ENCODE measurements at places on chromosomes 2 and 18.

DNA sequence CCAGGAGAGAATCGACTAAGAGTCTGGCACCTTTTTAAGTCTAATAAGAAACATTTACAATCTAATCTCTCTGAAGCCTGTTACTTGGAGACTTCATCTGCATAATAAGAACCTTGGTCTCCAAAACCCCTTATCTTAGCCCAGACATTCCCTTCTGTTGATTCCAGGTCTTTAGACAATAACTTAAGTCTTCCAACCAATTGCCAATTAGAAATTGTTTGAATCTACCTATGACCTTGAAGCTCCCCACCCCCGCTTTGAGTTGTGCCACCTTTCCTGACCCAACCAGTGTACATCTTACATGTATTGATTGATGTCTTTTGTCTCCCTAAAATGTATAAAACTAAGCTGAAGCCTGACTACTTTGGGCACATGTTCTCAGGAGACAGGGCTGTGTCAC, 49.5 kb upstream of the DTNA start:
- DNase-seq: no peak

GRCh38 chr2:133641497-133641896, 73.2 kb upstream of the NCKAP5 start:
- no peak for DNase-seq

DNA sequence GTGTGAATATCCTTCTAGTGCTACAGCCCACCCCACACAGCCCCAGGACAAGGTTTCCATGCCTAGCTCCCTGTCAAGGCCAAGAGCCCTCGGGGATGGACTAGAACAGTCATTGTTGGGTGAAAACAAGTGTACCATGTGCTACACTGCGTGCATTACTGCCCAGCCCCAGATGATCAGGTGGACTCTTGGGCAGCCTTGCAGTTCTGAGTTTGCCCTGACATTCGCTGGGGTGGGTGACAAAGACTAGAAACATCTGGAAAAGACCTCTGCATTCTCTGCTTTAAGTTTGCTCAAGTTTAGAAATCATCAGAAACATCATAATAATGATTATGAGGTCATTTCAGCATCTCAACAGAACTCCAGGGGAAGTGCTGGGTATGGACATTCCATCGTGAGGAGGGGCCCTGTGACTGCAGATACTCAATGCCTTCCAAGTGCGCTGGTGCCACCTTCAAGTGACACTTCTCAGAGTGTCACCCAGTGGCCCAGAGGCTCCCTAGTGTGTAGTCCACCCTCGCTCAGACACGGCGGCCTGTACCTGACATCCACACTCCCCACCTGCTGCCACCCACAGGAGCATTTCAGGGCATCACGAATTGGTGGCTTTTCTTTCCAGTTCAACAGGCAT, 5.3 kb upstream of the PXDN start:
- no peak for DNase-seq

DNA sequence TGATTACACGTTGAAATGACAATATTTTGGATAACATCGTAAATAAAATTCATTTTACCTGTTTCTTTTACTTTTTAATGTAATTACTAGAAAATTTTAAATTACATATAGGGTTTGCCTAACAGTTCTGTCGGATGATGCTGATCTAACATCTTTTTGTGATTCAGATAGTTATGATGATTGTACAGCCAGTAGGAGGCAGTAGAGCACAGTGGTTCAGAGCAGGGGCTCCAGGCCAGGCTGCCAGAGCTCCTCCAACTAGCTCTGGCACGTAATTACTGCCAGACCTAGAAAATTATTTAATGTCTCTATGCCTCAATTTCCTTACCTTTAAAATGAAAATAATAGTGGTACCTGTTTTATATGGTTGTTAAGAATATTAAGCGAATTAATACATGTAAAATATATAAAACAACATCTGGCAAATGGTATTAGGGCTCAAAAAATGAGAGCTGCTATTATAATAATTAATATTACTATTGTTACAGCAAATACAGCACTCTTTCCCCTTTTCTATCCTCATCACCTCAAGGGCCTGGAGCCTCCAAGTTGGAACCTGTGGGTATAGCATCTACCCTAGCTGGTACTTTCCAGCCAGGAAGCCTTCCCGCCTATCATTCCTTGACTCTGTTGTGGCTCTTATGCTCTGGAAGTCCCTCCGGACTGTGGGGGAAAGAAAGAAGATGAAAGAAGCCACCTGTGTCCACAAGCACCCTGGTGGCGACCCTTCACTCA, 47.7 kb upstream of the PLA2R1 start:
- DNase-seq: peak; percentile 52

- no peak for DNase-seq
Measured at GRCh38 chr18:79479761-79480161, 84.0 kb downstream of the NFATC1 start.

DNA sequence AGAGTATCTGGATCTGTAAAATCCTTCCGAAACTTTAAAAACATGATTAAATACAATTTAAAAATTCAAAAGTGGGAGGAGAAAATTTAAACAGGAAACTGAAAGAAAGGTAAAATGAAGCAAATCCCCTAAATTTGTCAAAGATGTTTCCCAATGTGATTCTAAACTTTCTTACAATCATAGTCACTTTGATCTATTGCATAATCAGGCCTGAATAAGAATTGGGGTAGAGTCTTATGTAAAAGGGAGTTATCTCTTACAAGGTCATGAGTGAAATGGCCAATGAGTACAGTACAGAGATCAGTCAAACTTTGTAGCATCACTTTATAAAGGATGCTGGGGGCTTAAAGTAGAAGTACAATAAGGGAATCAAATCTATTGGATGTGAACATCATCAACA, 1657.7 kb upstream of the CELF4 start:
- DNase-seq: no peak

- no peak for DNase-seq
Measured at GRCh38 chr2:71824436-71824835, 323.2 kb downstream of the CYP26B1 start.

DNA sequence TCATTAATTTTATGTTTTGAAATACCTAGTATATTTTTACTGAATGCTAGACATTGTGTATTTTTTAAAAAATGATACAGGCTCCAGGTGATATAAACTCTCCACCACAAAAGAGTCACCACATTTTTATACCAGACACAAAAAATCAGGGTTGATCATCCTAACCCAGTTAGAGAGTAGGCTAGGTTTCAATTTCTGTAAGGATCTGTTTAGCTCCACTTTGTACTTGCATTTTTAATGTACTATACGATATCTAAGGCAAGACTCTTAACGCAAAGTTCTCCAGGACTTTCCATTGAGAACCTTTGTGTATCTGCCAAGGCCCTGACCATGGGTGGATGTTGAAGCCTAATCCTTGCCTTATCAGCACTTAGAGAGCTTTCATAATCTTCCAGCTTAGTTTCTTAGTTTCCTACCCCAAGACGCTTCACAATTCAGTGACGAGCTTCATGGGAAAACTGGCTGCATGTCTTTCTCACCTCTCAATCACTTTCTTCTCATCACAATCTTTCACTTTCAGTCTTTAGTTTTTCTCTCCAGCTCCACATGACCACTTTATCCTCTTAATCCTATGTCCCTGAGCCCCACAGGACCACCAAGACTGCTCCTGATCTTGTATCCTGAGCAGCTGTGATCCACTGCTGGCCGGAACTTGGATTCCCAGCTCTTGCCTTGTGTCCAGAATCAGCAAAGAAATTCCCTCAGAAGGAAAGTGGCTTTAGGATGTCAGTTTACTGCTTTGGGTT, 635.8 kb downstream of the RNF144A start:
- no peak for DNase-seq

DNA sequence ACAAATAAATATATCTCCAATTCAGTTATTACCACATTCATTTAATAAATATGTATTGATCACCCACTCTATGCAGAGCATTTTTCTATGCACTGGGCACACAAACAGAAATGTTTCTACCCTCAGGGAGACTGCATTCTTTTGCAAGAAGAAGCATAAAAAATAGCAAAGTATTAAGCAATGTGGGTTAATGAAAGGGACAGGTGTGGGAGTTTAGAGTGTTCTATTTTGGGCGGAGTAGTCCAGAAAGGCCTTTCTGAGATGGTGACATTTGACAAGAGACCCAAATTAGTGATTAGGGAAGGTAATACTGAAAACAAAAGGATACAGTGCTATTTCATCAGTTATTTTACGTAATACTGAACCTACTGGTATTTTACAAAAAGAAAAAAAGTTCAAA, 394.3 kb upstream of the CHST9 start:
- no peak for DNase-seq
